Stimulated activated CD8-positive, alpha-beta memory T cell treated with anti-CD3 and anti-CD28 coated beads, Interleukin-4, amount 100 ng/mL, for 1 hour (primary cell): ENCODE measurements at places on chromosomes 3 and 15.

DNA sequence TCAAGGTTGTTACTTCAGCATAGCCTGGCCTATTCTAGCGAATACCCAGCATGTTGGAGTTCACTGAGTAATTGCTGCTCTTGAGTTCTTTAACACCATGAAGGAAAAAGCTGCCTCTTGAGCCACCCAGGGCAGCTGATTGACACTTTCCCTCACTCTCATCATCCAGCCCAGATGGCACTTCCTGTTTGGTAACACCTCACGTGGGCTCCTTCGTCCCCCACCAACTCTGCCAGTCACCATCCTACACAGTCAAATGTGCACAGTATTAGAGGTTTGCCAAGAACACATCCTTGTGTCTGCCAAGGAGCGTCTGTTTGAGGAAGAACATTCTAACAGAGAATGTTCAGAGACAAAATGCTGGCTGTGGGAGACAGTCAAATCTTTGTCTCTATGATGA lies 266.3 kb downstream of the RPLP1 start:
- DNase-seq, result no peak

GRCh38 chr3:46102780-46103130 lies 75.5 kb upstream of the XCR1 start:
- no peak for DNase-seq

DNA sequence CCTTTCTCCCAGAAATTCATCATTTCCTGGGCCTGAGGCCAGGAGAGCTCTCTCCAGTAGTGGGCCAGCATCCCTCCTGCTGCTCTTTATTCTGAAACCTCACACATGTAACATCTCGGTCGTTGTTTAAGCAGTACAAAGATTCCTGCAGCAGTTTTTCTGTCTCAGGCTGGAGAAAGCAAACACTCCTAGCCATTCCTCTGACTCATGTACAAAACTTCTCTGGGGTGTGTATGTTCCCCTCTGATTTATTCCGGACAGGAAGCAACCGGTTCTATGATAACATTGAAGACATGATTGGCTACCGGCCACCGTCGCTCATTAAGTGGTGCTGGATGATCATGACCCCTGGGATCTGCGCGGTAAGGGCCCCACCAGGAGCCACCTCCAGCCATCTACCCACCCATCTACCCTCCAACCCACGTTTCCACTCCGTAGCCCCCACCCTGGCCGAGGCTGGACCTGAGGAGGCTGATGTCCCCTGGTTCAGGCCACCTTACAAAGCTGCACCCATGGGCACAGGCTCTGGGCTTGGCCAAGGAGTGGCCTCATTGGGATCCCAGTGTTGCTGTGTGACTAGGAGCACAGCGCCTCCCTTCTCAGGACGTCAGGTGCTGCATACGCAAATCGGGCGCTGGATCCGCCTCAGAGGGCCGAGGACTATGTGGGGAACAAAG lies 58.6 kb upstream of the SLC6A1 start:
- no peak for DNase-seq

GRCh38 chr15:99137877-99138276 lies 33.0 kb downstream of the SYNM start:
- no peak for DNase-seq

GRCh38 chr3:134090031-134090430 lies 60.3 kb upstream of the SLCO2A1 start:
- no peak for DNase-seq

DNA sequence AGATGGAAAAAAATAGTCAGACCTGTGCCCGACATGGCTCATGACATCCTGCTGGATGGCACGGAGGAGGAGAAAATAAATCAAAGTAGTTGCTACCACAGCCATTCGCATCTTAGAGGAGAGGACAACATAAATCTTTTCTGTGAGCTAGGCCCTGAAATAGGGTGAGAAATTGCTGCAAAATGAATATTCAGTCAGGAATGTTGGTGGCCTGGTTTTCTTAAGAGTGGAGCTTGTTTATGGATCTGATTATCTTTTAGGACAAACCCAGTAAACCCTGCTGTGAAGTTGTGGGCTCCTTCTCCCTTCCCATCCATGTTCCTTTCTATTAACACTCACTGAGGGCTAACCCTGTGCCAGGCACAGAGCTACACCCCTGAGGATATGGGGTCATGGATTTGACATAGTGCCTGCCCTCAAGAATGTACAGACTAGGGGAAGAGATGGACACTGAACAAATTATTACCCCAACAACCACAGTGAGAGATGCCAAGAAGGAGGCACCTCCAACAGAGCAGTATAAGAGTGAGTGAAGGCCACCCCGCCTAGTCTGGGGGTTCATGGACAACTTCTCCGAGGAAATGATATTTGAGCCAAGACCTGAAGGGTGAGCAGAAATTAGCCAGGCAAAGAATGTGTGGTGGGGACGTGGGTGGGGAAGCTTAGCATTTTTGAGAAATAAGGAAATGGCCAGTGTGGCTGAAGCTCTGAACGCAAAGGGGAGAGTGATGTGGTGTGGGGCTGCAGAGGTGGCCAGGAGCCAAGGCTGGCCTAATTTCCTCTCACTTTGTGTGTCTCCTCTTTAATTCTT lies 68.9 kb upstream of the ARL8B start:
- DNase-seq, result no peak

GRCh38 chr3:116563351-116563750 lies 118.1 kb upstream of the LSAMP start:
- no peak for DNase-seq

DNA sequence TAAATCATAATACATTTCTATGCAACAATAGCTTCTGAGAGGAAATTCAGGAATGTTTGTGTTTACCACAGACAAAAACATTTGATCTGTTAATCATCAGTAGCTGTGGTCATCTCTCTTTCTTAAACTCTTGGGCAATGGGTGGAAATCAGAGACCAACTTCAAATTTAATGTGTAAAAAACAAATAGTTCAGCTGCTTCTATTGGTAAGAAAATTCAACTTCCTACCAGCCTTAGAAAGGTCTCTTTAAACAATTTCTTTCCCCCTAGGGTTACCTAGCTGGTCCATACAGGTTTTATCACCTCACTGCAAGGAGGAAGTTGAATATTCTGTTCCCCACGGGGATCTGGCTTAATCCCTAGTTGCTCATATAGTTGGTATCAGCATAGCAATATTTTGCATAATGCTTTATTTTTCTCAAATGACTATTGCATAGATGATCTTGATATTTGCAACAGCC lies 20.3 kb upstream of the PPP4R2 start:
- DNase-seq, result no peak

DNA sequence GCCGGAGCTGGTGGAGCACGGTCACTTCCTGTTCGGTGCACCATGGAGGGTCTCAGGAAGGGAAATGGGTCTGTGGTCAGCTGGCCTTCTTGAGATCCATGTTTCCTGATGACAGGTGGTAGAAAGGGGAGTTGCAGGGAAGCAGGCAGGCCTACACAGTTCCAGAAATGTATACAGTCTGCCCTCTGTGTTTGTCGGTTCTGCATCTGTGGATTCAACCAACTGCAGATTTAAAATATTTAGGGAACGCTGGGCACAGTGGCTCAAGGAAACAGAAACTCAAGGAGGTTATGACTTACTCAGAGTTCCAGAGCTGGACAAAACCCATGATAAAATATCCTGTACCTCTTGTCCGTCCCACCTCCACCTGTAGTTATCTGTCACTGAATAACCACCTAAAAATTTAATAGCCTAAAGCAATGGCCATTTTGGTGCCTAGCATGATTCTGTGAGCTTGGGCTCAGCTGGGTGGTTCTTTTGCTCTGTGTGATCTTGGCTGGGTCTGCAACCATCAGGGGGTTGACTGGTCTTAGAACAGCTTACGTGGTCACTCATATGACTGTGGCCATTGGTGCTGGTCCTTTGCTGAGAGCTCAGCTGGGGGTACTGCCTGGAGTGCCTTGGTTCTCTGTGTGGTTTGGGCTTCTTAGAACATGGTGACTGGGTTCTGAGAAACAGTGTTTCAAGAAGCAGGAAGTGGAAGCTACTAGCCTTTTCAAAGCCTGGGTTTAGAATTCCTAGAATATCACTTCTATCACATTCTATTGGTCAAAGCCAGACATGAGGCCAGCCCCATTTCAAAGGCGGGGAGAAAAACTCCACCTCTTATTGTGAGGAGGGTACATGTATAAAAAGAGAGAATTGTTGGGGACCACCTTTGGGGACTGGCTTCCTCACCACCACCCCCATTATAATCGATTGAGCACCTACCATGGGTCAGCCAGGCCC lies 239.7 kb upstream of the BHLHE40 start:
- DNase-seq, result no peak

DNA sequence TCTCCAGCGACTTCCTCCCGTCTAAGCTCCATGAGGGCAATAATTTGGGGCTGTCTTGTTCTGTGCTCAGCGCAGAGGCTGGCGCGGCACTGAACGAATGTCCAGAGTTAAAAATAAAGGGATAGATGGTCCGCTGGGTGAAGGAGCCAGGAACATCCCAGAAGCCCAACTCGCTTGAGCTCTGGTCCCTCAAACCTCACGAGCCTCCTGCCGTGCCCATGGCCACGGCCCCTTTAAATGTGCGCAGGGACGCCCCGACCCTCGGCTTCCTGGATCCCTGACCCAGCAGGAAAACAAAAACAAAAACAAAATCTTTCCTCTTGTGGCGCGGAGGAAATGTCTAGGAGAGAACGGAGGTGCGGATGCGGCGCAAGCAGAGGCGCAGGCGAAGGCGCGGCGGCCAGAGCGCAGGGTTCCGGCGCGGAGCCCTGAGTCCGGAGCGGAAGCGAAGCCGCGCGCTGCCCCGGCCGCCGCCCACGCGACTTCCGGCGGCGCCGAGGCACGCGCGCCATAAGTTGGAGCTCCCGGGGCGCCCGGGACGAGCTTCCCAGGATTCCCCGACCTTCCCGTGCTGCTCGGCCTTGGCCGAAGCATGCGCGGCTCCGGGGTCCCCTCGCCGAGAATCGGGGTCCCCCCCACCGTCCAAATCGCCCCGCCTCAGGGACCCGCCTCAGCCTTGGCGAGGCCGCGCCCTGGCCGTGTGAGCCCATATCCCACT lies 52.9 kb upstream of the WNT7A start:
- no peak for DNase-seq

DNA sequence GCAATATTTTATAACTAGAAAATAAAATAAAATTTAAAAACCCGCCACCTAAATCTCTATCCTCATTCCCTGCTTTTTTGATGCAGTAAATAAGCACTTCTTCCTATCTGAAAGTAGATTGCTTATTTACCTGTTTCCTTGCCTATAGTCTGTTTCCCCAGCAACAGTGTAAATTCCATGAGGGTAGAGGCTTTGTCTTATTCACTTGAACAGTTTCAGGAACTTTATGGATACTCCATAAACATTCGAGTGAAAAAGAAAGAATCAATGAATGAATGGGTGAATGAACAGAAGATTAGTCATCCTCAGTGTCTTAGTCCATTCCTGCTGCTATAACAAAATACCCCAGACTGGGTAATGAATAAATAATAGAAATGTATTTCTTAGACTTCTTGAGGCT lies 41.7 kb downstream of the SHC4 start:
- no peak for DNase-seq

DNA sequence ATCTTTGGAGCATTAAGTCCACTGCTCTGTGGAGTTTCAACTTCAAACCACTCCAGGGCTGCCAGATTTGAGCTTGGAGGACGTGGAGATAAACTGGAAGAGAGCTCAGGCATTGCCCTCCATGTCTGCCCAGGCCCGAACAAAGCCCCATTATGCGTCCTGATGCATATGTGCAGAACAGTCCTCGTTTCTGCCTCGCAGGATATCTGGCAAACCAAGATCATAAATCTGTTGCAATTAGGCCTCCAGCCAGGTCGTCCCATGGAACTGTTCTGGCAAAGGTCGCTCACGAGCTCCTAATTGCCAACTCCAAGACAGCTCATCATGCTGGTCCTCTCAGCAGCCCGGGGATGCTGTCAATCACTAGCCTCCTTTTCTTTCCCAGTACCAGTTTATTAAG lies 91.2 kb downstream of the SEMA5B start:
- no peak for DNase-seq

DNA sequence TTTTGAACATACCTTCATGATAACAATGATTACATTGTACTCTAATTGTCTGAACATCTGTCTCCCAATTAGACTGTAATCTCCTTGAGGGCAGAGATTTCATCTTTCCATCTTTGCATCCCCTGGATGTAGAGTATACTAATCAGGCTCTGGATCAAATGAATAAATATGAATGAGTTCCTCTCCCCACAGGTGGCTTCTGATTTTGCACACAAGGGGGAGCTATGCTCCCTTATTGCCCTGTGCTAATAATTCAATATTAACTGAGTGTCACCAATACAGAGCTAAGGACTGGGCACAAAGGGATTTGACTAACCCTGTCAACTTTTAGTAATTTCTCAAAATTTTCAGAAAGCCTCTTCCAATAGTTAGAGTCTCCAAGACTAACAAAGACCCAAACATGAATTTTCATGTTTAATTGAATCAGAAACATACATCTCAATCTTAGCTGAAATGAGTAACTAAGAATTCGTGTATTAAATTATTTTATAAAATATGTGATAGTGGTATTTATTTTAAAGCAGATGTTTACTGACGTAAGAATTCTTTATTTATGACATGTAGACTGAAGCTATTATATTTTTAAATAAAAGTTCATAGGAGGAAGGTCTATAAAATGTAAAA lies 3.0 kb downstream of the DUOXA1 start:
- DNase-seq, result no peak

DNA sequence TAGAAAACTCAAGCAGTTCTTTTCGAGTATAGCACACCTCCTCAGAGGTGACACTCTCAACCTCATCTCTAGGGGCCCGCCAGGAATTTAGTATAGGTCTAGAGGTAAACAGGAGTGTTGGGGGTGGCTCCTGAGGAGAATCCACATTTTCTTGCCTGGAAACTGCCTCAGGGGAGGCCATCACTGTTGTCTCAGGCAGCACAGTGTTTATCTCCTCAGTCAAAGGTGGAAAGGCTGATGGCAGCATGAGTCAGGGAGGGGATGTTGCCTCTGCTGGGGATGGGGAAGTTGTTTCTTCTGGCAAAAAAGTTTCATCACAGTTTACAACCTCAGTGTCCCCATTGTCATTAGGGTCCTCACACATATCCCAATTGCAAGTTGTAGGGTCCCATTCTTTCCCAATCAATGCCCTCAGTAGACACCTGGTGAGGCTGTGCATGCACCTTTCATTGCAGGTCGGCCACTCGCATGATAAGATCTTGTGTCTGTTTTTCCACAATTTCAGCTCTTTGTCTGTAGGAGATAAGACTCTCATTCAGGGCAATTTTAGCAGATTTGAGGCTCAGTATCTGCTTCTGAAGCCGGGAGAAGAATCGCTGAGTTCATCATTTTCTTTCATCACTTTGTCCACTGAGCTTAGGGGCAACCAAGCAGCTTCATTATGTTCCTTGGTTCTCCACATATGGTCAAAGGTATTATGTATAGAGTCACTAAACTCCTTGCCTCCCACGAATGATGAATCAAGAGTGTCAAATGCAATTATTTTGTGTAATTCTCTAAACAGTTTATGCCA lies 25.8 kb downstream of the NAALADL2 start:
- no peak for DNase-seq
